Activated T-cell treated with anti-CD3 and anti-CD28 coated beads, Interleukin-2, amount 50 U/mL, for 24 hours (primary cell): ENCODE measurements at places on chromosomes 1 and 21.

DNA sequence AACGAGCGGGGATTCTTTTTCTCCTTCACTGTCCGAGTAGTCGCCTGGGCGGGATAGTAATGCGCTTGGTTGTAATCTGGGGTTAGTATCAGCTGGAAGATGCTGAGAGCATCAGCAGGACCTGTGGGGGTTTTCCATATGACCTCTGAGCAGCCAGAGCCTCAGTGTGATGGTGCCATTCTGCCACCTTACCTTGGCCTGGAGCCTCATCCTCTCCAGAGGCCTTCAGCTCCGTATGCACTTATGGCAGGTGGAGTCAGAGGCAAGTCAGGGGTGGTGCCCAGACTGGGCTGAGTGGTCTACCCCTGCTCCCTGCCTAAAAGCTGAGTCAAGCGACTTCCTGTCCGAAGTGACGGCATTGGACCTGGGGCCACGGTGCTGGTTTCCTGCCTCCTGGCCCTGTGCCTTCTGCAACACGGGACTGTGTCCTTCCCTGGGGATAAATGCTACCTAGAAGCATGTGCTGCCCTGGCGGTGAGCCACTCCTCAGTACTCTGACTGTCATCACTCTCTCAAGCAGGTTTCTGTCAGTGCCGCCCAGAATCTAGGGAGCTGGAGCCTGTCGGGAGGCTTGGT, 24.7 kb downstream of the TENT5C start:
- no peak for DNase-seq

- no peak for DNase-seq
Observed at GRCh38 chr1:28830814-28831213, 18.8 kb downstream of the OPRD1 start.

DNA sequence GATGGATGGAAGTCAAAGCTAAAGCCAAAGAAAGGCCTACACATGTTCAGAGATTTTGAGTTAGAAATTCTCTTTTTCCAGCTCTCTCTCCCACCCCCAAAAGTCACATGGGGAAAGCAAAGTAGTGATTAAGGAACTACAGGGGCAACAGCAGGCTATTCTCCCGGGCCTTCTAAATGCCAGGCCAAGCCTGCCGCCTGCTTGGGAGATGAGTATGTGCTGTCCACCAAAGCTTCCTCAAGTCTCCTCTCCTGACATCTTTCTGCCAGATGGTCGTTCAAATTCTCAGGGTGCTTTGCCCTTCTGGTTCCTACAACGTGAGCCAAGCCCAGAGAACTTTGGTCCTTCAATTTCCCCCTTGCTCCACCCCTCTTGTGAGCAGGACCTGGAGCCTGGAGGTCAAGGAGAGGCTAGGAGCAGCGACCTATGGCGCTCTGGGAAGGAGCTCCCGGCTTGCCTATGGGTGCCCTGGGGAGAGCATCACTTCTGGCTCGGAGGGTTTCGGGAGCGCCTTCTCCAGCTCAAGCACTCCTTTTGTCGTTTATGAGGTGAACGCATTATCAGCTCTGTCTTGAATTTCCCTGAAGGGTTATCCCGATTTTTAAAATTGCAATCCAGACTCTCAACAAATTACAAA, 4.4 kb upstream of the PRRX1 start:
- DNase-seq = no peak

DNA sequence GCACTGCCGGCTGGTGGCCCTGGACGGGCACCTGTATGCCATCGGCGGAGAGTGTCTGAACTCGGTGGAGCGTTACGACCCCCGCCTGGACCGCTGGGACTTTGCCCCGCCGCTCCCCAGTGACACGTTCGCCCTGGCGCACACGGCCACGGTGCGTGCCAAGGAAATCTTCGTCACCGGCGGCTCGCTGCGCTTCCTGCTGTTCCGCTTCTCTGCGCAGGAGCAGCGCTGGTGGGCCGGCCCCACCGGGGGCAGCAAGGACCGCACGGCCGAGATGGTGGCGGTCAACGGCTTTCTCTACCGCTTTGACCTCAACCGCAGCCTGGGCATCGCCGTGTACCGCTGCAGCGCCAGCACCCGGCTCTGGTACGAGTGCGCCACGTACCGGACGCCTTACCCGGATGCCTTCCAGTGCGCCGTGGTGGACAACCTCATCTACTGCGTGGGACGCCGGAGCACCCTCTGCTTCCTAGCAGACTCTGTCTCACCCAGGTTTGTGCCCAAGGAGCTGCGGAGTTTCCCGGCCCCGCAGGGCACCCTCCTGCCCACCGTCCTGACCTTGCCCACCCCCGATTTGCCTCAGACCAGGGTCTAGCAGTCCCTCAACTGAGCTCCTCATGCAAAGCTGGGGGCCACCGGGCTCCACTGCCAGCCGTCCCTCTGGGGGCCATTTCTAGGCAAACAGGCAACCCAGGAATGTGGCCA, 2.1 kb downstream of the KLHDC7A start:
- no peak for DNase-seq

- DNase-seq = no peak
Observed at GRCh38 chr1:232528472-232529089, 101.4 kb downstream of the SIPA1L2 start.

DNA sequence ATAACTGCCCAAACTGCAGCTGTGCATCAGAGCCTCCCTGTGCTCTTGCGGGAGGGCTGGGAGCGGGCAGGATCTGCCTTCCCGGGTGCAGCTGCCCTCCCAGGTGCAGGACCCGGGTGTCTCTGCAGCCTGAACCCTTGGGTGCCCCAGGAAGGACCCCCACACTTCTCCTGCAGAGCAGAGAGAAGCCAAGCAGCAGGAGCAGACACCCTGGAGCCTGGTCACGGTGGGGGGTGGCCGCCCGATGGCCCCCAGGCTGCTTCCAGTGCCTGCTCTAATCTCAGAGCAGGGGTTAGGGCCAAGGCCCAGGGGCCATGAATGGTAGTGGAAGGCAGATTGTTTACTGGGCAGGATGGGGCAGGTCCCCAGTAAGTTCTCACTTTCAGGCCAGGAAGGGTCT, 83.0 kb downstream of the RHOU start:
- DNase-seq = no peak

- no peak for DNase-seq
Observed at GRCh38 chr21:44306936-44307704, 7.3 kb downstream of the PFKL start.

- peak; percentile 85 for DNase-seq
Observed at GRCh38 chr1:156591432-156592157, at the start of gene NAXE. Gene NAXE, plus strand, starts transcription at chr1:156591776. Its CDS starts 29 bp downstream, at chr1:156591805.

DNA sequence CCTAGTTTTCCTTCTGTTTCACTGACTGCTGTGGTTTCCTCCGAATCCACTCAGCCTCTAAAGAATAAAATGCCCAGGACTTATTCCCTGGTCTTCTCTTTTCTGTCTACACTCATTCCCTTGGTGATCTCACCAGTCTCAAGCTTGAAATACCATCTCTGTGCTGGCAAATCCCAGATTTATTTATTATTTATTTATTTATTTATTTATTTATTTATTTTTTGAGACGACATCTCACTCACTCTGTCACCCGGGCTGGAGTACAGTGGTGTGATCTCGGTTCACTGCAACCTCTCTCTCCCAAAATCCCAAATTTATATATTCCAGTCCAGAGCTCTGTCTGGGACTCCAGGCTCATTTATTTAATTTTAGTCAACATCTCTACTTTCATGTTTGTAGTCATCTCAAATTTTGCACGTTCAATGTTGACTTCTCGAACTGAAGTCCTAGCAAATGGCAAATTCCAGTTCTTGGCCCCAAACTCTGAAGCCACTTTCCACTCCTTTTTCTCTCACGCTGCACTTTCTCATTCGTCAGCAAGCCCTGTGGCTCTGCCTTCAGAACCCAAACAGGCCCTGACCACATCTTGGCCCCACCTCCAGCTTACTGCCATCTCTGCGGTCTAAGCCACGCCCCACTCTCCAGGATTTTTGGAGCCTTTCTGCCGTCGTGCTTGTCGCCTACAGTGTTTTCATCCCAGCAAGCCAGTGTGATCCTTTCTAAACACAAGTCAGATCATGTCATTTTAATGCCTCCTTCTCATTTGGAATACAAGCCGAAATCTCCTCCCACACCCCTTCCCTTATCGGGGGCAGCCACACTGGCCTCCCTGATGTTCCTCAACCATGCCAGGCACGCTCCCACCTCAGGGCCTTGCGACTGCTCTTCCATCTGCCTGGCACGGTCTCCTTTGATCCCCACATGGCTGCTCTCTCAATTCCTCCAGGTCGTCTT, 14.2 kb upstream of the TENT5B start:
- DNase-seq = no peak

GRCh38 chr1:6223617-6224016, 12.1 kb downstream of the ICMT start:
- no peak for DNase-seq

GRCh38 chr1:193111641-193112090, 6.5 kb upstream of the GLRX2 start:
- DNase-seq = no peak

GRCh38 chr1:157289424-157290105, 151.4 kb upstream of the ETV3 start:
- DNase-seq = no peak

- DNase-seq = no peak
Observed at GRCh38 chr21:26185021-26185420, 14.5 kb upstream of the APP start.

- DNase-seq = peak; percentile 42
Observed at GRCh38 chr1:247111700-247112478, 7.7 kb upstream of the ZNF669 start.

DNA sequence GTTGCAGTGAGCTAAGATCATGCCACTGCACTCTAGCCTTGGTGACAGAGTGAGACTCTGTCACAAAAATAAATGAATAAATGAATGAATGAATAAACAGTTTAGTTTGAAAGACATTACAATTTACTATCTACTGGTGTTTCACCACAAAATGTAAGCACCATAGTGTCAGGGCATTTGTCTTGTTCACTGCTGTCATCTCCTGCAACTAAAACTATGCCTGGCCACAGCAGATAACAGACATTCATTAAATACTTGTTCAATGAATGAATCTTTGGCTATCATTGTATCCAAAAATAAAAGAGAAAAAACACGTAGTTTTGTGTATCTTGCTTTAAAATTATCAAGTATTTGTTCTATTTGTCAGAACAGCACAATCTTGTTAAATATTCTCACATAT, 32.5 kb downstream of the SASS6 start:
- no peak for DNase-seq

DNA sequence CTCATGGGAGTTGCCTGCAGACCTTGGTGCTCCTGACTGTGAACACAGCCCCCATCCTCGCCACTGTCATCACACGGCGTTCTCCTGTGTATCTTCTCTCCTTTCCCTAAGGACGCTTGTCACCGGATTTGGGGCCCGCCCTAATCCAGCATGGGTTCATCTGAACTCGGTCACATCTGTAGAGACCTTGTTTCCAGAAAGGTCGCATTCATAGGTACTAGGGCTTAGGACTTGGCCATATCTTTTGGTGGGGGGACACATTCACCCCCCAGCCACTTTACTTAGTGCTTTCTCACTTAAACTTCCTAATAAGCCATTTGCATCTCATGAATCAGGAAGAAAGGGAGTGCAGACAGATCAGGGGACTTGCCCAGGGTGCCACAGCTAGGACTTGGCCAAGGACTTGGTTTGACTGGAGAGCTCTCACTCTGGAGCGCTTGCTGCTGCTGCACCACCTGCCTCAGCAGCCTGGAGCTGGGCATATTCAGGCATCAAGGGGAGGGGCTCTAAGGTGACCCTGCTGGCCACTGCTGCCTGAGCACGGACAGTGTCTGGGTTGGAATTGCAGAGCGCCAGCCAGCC, 9.7 kb downstream of the NPPA start:
- DNase-seq = no peak

GRCh38 chr21:46620846-46621245, 14.6 kb upstream of the PRMT2 start:
- no peak for DNase-seq

DNA sequence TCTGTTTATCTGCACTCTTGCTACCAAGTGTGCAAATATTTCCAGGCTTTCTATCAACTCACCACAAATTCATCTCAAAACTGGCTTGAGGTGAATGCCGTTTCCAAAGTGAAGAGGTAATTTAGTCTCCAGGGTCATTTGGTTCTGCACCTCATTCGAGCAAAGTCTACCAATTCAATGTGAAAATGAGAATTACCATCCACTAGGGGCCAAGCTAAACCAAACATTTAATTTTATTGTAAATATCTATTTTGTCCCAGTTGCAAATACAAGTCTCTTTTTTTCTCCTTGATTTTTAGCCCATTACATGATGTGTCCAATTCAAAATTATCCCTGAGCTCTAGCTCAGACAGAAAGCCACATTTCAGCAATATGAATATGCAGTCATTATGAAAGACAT, 152.3 kb upstream of the PTBP2 start:
- DNase-seq = no peak

- DNase-seq = no peak
Observed at GRCh38 chr1:9211291-9211811, 23.2 kb upstream of the H6PD start.

DNA sequence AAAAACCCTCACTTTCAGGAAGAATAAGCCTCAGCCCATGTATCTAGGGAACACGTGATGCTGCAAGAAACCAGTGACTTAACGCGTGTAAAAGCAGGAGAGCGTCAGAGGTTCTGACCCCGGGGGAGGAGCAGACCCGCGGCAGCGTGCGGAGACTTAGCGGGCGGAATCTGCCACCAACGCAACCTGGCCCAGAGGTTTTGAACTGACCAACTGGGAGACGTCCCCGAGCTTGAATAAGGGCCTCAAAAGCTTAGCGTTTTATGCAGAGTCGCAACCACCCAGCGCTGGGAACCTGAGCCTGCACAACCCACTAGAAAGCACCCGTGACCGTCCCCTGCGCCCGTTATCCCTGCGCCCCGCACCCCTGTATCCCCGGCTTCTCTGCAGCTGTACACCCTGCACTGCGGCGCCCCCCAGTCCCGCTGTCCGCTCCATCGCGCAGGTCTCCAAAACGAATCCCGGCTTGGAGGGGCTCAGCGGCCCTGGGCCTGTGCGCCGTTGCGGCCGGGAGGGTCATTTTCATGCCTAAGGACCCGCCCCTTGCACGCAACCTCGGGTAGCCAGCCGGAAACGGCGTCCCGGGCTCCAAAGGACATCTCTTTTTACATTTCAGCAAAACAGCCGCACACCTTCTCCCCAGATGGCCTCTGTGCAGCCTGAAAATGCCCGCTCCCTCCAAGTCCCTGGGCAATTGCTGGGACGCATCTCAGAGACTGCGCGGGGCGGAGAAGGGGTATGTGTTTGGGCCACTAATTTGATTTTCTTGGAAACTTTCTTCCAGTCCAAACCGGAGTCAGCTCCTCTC, 29.4 kb upstream of the TRIM17 start:
- DNase-seq = peak; percentile 64

- no peak for DNase-seq
Observed at GRCh38 chr1:61776091-61776490, 33.8 kb downstream of the PATJ start.
